ENCODE measurements at places on chromosomes 2 and 18. TPM values are rescaled to one million over a fixed set of nuclear protein-coding genes. Genes with fewer than 3 reads are reported as not detected.

- DNase-seq, result no peak
These were observed 157.5 kb downstream of the CERS6 start for GRCh38 chr2:168613551-168613950.

- peak; percentile 86 for DNase-seq
These were observed at the start of gene FBXO41 for GRCh38 chr2:73284296-73285158. Gene FBXO41 (minus strand): TSS chr2:73284478. CDS start chr2:73269630, 14,848 bp downstream.

DNA sequence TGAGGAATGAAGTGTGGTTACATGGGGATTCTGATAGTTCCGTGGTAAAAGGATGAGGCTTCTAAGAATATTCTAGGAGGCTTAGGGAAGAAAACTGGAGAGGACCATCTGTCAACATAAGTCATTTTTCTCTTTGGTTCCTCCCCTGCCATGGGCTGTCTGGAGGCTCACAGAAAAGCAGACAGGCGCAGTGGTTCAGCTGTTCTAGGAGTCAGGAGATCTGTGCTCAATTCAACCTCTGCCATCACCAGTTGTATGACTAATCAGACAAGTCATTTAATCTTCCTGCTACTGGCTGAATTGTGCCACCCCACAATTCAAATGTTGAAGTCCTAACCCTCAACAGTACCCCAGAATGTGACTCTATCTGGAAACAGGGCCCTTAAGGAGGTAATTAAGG is 36.4 kb downstream of the ADAM17 start:
- no peak for DNase-seq

GRCh38 chr2:240640939-240641338 is 15.7 kb downstream of the GPR35 start:
- no peak for DNase-seq

DNA sequence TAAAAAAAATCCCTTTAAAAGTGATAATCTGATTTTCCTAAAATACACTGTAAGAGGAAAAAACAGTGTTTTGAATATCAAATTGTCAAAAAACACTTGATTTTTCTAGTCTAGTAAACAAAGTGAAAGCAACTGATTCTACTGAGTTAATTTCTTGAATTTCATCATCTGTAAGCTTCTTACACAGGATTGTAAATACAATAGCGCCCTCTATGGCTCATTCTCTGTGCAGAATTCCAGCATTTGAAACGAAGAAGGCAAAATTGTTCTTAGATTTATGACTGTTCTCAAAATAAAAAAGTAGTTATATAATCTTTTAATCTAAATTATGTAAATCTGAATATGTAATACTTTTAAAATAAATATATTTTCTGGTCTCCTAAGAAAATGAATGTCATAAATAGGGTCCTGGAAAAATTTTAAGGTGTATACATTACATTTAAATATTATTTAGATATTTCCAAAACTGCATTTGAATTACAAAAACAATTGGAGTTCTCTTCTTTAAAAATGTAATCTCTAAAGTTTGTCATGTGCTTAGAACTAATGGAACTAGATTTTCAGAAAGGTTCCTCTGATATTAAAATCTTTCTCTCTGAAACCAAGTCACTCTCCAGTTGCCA is 176.9 kb upstream of the MC4R start:
- DNase-seq, result peak; percentile 37

DNA sequence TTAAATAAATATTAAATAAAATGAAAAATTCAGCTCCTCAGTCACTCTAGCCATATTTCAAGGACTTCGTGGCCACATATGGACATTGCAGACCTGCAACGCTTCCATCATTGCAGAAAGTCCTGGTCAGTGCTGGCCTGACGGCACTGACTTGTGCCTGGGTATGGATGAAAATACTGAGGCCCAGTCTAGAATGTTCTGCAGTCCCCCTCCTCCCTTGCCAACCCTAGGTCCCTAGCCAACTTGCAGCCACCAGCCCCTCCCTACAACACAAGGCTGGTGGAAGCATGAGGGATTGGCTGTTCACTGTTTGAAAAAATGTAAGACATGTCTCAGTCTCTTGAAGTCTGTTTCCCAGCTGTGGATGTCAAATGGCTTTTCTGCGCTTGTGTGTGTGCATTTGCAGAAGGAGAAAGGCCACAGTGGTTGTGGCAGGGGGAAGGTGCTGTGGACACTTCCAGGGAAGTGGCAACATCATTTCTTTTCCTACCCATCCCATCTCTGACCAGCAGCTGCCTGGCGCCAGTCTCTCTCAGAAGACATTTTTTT is 9.9 kb downstream of the IGFBP5 start:
- peak; percentile 64 for DNase-seq

- peak; percentile 94 for DNase-seq
These were observed 209.4 kb upstream of the SP5 start for GRCh38 chr2:170505631-170506275.

Gene FBXO48
- total RNA-seq, result 1.7 TPM

Gene FAM228A
- 0.25 TPM for total RNA-seq

DNA sequence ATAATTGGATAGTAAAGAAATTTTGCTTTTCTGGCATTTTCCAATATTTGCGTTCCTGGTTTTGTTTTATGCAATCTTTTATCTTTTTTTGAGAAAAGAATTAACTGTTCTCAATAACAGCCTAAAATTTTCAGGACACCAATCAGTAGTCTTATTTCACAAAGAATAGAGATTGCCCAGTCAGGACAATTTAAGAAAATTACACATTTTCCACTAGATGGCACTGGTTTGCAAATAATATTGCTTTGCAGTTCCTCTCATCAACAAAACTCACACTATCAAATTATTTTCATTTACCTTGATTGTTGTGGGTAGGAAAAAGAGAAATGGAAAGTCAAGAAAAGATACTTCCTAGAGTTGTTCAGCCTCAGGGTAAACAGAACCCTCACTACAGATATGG is 2.4 kb upstream of the RBM45 start:
- DNase-seq, result no peak

DNA sequence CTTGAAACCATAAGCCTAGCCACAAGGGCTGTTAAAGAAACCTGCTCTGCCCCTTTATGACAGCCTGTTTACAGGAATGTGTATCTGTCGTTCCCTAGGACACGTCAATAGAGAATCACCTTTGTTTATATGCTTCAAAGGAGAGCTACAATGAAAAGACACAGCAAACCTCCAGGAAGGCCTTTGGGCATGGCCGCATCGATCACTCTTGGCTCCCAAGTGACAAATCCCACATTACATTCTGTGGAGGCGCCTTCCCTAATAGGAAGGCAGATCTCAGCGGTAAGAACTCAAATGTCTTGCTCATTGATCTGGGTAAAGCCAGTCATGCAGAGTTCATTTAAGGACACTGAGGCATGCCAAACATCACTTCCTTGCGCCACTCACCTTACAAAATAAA is 26.5 kb downstream of the KIAA2012 start:
- no peak for DNase-seq

DNA sequence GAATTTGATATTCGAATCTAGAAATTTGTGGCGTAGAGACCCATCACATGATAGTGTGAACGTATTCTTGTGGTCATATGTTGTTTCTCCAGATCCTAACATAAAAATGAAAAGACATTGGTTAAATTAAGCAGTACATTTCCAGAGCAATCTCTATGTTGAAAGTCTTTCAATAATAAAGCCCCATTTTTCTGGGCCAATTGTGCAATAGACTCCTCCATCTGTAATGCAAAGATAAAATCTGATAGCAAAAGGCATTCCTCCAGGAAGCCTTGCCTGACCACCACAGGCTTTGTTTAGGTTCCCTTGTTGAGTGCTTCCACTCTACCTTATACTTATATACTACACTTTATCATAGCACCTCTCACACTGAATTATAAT is 31.3 kb downstream of the APOB start:
- no peak for DNase-seq

GRCh38 chr2:174805803-174806202 is 41.5 kb upstream of the CHRNA1 start:
- no peak for DNase-seq

Gene ABI2
- total RNA-seq, result 23.5 TPM

GRCh38 chr2:19114754-19115231 is 243.6 kb downstream of the OSR1 start:
- DNase-seq, result no peak

DNA sequence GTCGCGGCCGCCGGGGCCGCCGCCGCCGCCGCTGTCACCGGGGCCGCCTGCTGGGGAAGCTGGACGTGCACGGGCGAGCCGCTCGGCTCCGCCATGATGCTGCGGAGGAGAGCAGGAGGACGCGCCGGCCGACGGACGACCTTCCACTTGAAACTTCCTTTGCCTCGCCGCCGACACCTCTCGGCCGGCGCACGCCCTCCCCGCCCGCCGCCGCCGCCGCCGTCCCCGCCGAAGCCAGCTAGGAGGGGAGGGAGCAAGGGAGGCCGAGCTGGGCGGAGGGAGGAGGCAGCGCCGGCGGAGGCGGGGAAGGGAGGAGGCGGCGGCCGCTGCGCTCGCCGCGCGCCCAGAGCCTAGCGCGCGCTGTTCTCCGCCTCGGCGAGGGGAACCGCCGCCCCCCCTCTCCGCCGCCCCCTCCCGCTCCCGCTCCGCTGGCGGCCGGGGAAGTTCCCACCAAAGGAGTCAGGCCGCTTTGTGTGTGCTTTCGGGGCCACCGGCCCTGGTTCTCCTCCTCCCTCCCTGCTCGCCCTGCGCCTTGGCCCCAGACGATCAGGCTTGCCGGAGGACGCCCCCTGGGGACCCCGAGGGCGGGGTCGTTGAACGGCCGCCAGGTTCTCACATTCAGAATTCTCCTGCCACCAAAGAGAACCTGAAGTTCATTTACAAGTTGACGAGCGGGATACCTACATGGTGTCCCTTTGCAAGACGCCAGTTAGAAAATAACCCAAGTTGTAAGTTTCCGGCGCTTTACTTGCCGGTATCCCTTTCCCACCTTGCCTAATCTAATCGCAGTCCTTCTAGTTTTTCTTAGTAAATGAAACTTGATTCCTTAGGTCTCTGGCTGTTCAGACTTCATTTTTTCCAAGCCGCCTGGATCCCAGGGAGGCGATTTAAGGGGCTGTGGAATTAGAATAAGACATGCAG is at the start of gene STK39:
Gene STK39, minus strand, starts transcription at position 255 of the 921 bp plus-strand sequence. Its CDS starts 160 bp downstream, at position 95.
- peak; percentile 91 for DNase-seq

- DNase-seq, result no peak
These were observed 31.2 kb upstream of the SLC66A3 start for GRCh38 chr2:11123856-11124759.

Gene EGR4
- not detected for total RNA-seq

Gene UPP2
- total RNA-seq, result not detected

Gene CXCR1
- 0.15 TPM for total RNA-seq

Gene ANKRD44
- 9.1 TPM for total RNA-seq

DNA sequence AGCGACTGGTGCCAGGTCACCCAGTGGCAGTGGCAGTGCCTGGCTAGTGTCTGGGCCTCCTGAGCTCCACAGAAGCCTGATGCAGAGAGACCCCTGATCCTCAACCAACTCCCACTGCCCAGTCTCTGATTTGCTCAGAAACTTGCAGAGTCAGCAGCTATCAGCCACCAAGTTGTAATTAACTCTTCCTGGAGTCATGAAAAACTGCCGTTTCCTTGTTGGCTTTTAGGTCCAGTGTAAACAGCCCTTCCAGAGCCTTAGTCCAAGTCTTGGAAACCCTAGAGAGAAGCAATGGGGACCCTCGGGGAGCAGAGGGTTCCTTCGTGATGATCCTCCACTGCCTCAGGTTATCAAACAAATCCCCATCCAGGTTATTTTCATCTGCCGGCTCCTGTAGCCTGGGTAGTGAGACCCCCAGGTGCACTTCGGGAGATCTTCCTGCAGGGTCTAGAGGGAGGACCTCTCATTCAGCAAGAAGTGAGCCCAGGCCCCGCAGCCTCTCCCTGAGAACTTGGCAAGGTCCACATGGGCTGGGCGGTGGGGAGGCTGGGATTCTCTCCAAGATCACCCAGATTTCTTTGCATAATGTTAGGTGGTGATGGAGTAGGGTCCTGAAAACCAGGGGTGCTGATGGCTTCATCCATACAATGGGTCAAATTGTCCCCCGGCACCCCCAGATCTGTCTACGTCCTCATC is 137.7 kb upstream of the HDAC4 start:
- no peak for DNase-seq

- DNase-seq, result no peak
These were observed 325.1 kb downstream of the RND3 start for GRCh38 chr2:150162241-150162942.

DNA sequence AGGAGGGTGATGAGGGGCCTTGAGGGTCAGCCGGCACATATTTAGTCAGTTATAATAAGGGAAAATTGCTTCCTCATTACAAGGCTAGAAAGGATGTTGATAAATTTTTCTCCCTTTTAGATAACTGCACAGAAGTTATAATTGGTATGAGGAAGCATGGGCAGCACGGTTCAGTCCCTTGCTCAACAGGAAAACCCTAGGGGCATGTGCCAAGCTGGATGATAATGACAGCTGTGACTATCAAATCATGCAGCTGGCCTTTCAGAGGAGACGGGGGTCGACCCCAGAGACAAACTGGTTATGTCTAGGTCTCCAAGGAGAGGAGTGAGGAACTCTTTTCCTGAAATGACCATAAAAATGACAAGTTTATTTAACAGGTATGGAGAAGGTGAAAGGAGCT is 448.1 kb upstream of the VRK2 start:
- no peak for DNase-seq

- no peak for DNase-seq
These were observed 30.6 kb downstream of the CFAP221 start for GRCh38 chr2:119574864-119575263.

DNA sequence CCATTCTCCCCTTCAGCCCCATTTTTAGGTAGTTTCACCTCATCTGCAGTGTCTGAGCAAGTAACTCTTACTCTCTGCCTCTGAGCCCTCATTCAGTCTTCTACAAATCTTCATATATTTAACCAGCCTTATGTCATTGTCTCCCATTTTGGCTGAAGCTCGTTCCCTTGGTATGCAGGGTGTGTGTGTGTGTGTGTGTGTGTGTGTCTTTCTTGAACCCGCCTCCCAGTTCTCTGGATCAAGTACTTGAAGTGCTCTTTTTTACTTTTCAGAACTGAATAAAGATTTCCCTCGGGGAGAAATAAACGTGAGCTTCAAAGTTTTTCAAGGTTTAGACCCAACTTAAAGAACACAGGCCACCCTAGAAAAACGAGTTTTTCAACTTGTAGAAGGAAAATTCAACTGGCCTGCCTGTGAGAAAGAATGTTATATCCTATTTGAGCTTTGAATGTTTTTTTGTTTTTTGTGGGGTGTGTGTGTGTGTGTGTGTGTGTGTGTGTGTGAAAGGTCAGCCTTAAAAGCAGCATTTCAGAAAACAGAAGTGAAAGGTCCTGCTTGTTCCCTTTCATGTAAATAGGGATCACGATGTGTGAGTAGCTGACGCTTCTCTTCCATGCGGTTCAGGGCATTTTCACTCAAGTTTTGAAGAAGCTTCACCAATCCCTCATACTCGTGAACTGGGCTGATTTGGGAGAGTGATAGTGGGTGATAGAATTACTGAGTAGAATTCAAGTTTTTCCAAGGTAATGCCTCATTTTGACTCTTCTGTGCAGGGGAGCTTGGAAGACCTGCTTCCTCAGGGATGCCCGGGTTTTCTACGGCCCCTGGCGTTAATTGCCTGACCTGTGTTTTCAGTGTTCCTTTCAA is 50.6 kb upstream of the EML6 start:
- DNase-seq, result no peak

DNA sequence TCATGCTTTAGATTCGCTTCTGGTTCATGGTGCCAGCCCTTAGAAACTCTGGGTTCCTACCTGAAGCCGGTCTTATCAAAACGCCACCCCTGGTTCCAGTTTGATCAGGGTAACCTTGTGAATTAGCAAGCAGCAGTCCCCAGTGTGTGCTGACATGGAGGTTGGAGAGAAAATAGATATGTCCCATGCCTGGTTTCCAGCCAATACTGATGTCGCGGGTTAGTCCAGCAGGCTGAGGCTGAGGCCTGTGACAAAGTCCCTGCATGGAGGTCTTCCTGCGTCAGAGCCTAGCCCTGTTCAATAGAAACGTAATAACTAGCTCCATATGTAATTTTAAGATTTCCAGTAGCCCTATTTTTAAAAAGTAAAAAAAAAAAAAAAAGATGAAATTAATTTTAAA is 28.2 kb downstream of the LPIN1 start:
- DNase-seq, result no peak

GRCh38 chr2:230575642-230576324 is 136.9 kb upstream of the CAB39 start:
- DNase-seq, result no peak

All from lower leg skin (tissue), 4 donors.